ENCODE measurements at places on chromosomes 1 and 21.

- DNase-seq: peak; percentile 47
These were observed 16.7 kb downstream of the RAB3B start for GRCh38 chr1:51973587-51974474.

DNA sequence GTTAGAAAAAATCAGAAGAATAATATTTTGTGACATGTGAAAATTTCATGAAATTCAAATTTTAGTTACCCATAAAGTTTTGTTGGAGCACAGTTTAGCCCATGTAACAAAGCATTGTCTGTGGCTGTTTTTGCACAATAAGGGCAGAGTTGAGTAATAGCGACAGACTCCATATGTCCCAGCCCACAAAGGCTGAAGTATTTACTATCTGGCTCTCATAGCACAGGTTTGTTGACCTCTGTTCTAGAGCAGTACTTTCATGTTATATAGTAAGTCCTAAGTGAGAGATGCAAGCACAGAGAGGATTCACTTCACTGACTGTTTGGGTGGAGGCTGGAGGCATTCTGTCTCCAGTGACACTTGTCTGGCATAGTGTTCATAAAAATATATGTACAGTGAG lies 6.8 kb downstream of the LAMC1 start:
- DNase-seq: no peak

DNA sequence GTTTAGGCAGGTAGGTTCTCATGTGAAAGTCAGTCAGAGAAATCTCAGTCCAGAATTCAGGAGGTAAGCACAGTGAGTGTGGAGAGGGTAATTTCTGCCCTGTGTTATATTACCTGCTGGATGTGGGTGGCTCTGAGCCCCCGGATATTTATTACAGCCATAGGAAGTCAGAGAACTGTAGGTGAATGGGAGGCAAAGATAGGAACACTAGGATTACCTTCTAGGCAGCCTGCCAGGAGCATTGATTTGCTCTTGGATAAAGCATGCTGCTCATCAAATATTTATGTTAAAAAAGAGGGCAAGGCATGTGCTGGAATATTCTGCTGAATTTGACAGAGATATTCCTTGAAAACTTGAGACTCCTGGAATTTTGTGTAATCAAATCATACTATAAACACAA lies 8.5 kb downstream of the GNG12 start:
- DNase-seq: peak; percentile 31

DNA sequence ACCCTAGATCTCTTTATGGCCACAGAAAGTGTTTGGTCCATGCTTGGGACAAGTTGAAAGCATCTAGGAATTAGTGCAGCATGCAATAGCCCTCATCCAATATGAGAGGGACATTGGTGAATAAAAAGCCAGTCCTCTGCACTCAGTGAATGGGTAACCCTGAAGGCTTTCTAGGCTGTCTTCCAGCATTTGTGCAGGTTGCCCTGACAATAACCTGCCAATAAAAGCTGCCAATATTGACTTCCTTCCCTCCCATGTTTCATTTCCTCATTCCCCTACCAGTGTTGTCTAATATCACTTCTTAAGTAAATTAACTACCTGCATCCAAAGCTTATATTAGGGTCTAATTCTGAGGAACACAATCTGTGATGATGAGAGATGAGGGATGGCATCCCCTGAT lies 563.6 kb upstream of the NEGR1 start:
- DNase-seq: no peak

- no peak for DNase-seq
These were observed 14.7 kb downstream of the PGLYRP4 start for GRCh38 chr1:153333902-153334301.

DNA sequence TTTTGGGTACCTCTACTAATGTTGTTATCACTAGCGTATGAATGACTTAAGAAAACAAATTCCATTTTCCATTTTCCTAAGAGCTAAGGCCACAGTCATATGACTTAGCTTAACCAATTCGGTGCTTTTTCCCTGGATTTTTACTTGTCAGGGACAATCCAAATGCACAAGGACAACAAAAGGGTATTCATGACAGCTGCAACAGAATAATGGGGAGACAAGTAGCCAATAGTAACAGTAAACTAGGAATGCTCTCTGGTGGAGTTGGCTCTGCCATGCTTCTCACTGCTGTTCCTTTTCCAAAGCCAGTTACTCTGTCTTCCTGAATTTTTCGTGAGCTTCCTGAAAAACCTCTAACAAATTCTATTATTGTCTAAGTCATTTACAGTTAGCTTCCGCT lies 52.9 kb downstream of the LRRIQ3 start:
- DNase-seq: no peak

- DNase-seq: no peak
These were observed 13.4 kb downstream of the TNFRSF8 start for GRCh38 chr1:12076425-12077005.

- peak; percentile 88 for DNase-seq
These were observed 832 bp downstream of the CCSAP start for GRCh38 chr1:229341774-229342655.

DNA sequence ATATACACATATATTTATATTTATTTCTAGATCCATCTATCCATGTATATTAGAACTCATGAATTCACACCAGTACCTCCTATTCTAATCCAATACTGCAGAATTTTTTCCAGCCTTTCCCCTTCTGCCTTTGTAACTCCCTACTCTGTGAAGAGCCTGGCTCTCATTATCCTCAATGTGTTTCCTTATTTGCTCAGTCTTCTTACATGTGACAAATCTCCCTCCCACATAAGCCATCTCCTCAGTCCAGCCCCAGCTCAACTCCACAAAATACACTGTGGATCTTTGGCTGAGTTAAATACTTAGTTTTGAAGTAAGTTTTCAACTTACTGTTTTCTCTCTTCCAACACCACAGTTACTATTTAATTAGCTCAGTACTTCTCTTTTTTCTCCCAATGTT lies 45.7 kb downstream of the ATP5PO start:
- no peak for DNase-seq

GRCh38 chr1:97976801-97977200 lies 56.0 kb upstream of the DPYD start:
- no peak for DNase-seq

- DNase-seq: no peak
These were observed 63.9 kb downstream of the FMN2 start for GRCh38 chr1:240155605-240156004.

- no peak for DNase-seq
These were observed 137.8 kb upstream of the KRTAP19-8 start for GRCh38 chr21:31176080-31176551.

DNA sequence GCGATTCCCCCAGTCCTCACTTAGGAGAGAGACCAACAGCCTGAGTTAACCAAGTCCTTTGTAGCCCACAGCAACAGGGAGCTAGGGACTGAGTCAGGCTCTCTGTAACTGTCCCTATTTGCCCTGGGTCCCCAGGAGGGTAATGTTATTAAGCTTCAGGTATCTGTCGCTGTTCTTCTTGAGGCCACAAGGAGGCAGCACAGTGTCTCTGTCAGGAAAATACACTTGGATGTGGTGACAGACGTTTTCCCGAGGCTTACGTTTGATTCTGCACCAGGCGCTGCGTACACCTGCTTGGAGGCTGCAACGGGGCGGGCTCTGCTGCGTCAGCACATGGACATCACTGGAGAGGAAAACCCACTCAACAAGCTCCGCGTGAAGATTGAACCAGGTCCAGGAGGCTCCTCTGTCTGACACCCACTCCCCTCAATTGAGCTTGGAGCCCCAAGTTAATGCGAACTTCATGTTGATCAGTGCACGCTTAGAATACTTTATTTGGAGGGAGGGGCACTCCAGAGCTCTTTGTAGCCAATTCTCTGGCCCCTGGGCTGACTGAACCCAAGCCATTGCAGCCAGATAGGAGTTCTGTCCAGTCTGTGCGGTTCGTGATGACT lies 10.7 kb upstream of the ELF3 start:
- DNase-seq: peak; percentile 84

DNA sequence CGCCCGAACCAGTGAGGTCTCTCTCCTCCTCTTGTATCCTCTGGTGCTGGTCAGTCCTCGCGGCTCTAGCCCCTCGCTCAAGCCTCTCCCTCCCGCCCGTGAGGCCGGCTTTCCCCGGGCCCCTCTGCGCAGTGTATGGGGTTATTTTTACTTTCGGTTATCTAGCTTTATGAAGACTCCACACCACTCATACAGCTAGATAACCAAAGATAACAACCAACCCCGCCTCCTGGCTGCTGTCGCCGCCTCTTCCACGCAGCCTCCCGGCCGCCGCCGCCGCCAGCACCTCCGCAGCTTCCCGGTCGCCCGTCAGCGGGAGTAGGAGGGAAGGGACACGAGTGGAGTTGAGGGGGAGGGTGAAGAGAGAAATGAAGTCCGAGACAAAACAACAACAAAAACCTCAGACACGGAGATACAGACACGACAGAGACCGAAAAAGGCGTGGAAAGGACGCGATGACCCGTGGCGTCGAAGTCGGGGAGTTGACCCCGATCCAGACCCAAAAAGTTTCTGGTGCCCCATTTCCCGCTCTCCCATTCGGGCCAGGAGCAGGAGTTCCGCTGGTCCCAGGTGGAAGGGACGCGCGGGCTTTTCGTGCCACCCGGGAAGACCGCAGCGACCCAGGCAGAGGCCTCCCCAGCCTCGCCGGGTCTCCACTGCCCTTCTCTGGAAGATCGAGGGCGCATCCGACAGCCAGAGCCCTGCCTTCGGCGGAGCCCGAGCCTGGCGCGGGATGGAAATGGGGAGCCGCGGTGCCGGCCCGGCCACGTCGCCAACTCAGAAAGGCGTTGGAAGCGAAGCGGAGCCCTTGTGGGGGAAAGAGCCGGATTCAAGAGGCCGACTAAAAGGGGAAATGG lies 51.4 kb downstream of the RHBG start:
- DNase-seq: no peak

DNA sequence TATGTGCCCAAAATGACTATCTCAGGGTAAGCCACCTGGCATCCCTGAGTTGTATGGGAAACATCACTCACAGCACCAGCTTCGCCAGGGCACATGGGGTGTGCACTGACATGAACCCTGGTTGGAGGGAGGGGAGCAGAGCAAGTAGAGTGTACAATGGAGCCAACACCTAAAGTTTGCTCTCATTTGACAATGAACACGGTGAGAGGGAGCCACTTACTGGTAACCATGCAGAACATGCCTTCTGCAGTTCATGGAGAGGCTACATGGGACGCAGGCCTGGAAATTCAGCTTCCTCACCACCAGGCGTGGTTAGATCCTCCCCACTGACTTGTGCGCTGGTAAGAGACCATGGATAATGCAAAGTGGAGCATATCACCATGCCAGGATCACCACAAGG lies 10.0 kb upstream of the CPLANE2 start:
- DNase-seq: no peak

DNA sequence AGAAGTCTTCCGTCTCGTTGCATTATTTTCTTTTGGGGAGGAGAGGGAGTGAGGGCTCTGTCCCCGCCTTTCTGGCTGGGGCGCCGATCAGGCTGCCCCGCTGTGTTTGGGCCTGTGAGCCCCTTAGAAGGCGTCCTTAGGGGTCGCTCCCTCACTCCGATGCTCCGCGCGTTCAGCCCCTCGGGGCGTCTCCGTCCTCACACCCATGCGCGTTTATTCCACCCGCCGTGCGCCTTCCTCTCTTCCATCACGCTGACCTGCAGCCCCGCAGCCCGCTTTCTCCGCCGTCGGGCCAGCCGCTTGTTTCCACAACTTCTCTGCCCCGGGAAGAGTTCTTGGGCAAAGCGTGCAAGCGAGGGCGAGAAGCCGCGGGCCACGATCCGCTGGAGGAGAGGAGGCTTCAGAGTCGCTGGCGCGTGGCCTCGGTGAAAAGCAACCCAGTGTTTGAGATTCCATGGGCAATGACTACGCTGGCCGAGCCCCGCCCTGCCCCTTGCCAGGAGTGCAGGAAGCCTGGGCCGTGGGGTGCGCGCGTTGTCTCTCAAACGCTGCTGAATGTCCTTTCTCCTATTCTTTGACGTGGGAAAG lies 27.7 kb downstream of the TRIM11 start:
- no peak for DNase-seq

- DNase-seq: no peak
These were observed 7.2 kb downstream of the APCS start for GRCh38 chr1:159594625-159595405.

GRCh38 chr1:62784509-62785365 lies 805 bp downstream of the ATG4C start:
- peak; percentile 31 for DNase-seq

GRCh38 chr21:26835714-26836265 lies 9.4 kb downstream of the ADAMTS1 start:
- no peak for DNase-seq

GRCh38 chr1:99503276-99503747 lies 142.6 kb upstream of the PALMD start:
- DNase-seq: no peak

DNA sequence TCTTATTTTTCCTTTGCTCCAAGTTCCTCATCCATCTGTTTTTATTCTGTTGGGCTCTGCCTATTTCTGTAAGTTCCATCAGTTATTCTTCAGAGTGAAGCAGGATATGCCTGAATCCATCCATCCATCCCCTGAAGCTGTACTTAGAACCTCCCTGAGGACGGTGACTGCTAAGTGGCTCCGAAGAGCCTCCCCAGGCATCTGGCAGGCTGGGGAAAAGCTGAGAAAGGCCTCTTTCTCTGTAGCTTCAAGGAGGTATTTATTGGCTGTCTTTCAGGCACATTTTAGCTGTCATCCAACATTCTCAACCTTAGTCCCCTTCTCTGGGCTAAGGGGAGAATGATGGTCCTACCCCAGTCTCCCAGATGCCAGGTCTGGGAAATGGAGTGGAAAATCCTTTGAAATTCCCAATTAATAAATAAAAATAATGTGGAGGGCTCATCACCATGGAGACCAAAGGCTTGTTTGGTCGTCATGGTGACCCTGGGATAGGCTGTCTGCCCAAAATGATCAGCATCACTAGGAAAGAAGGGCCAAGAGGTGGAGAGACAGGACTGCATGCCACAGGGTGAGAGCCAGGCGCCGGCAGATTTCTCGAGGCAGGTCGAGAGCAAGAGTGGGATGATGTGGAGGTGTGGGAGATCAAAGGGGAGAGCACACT lies 82.0 kb downstream of the UBIAD1 start:
- no peak for DNase-seq

DNA sequence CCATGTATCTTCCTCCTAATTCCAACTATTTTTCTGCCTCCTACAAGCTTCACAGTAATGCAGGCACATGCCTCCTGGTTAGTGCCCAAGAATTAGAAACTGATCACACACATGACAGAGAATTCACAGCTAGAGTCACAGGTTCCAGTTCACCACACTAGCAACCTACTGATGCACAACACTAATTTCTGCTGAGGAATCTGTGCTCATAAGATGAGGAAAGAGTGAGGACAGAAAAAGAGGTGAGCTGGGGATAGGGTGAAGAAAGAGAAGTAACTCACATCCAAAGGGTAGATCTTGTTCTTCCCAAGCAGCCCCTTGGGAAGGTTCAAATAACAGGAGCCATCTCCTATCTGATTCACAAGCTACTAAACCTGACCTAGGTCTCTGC lies 61.3 kb downstream of the PUM1 start:
- no peak for DNase-seq
